Activated CD4-positive, alpha-beta T cell treated with anti-CD3 and anti-CD28 coated beads, Interleukin-2, amount 50 U/mL, for 16 hours (primary cell): ENCODE measurements at places on chromosomes 2 and 18.

DNA sequence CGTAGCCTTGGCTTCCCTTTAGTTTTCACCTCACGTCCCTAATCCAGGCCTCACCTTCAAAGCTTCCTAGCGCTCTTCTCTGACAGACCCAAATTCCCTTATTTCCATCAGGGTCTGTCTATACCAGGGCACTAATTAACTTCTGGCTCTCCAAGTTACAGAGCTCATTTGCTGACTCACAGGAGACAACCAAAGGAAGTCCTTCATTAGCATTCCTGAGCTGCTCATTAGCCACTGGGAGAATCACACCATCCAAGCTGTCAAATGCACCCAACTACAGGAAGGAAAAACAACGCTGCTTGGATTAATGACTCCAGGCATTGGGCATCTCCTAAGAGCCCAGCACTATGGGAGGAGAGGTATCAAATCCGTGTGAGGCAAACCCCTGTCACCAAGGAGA is 109.8 kb upstream of the ALK start:
- DNase-seq: no peak

GRCh38 chr2:136010126-136010525 is 24.7 kb upstream of the DARS1 start:
- no peak for DNase-seq

- DNase-seq: no peak
Observed at GRCh38 chr2:20611077-20611843, 39.6 kb downstream of the HS1BP3 start.

- DNase-seq: peak; percentile 57
Observed at GRCh38 chr2:69026026-69026425, 13.0 kb downstream of the ANTXR1 start.

GRCh38 chr2:20578895-20579825 is 71.7 kb downstream of the HS1BP3 start:
- no peak for DNase-seq
